ENCODE measurements at places on chromosomes 13 and 19.

GRCh38 chr19:39471756-39472536 is 8.7 kb upstream of the TIMM50 start:
- DNase-seq, result no peak

GRCh38 chr13:51275101-51275500 is 52.9 kb downstream of the FAM124A start:
- no peak for DNase-seq

DNA sequence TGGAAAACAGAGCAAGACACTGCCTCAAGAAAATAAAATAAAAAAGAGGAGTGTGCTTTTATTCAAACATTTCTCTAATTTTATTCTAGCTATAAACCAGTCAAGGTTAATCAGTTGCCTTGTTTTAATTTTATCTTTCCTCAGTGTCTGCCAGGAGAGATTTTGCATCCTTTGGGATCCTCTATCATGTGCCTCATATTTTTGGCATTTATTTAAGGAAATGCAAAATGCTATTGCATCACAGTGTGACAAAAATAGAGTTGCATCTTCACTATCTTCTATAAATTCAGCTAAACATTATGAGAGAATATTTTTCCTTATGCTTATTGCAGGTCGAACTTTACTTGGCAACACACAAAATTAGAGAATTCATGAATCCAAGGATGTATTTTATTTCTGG is 639.0 kb upstream of the KLF12 start:
- DNase-seq, result no peak

- DNase-seq, result no peak
Observed at GRCh38 chr13:24228852-24229458, 68.4 kb downstream of the SPATA13 start.

- no peak for DNase-seq
Observed at GRCh38 chr19:35149463-35149862, 5.1 kb upstream of the FXYD5 start.

DNA sequence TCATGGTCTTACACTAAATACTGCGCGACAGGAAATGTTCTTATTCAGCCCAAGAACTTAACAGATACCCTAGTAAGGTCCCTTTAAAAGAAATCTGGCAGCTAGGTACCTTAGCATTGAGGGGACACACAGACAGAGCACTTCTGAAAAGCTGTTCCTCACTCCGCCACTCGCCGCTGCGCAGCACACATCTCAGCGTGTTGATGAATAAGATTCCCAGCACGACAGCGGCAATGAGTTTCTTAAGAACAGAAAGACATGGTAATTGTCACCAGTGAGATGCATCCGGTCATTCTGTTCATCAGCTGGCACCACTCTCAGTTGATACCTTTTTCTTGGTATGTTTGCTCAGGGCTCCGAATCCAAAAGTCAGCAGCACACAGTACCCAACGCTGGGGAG is 39.9 kb downstream of the TMTC4 start:
- no peak for DNase-seq

GRCh38 chr13:103812971-103813370 is 746.8 kb upstream of the SLC10A2 start:
- DNase-seq, result no peak

DNA sequence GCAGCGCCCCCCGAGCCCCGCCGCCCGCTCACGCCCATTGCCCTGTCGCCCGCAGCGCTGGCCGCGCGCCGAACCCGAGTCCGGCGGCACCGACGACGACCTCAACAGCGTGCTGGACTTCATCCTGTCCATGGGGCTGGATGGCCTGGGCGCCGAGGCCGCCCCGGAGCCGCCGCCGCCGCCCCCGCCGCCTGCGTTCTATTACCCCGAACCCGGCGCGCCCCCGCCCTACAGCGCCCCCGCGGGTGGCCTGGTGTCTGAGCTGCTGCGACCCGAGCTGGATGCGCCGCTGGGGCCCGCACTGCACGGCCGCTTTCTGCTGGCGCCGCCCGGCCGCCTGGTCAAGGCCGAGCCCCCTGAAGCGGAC is 518 bp downstream of the KLF2 start:
- peak; percentile 78 for DNase-seq

- DNase-seq, result no peak
Observed at GRCh38 chr19:33054623-33055022, 10.1 kb downstream of the RHPN2 start.

- DNase-seq, result no peak
Observed at GRCh38 chr19:5600797-5601196, 21.8 kb downstream of the SAFB2 start.

- DNase-seq, result no peak
Observed at GRCh38 chr19:57512845-57513244, 13.1 kb downstream of the ZNF773 start.

- no peak for DNase-seq
Observed at GRCh38 chr13:73428706-73429105, 369.9 kb downstream of the KLF5 start.

- DNase-seq, result no peak
Observed at GRCh38 chr13:70324519-70324918, 216.3 kb upstream of the KLHL1 start.

DNA sequence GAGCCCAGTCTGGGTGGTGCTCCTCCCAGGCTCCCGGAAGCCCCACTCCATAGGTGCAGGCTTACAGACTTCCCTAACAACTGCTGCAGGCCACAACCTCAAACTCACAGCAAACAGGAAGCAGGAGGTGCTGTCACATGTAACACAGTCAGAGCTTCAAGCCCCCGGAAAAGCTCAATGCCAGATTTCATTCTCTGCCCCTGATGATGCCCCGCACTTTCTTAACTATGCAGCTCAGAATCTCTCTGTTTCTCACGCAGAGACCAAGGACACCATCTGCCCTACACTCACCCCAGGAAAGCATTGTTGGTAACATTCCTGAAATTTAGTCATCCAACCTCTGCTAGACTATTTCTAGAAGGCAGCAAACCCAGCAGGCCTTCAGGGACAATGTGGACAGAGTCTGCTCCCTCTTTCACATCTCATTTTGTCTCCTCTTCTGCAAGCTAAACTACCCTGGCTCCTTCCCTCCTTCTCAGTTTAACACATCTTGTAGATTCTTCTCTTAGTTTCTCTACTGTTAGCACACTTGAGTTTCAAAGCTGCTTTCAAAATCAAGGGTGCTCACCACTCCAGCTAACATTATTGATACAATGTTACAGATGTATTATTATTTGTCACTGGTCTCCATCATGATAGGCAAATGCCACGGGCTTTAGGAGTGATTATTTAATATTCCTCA is 162.5 kb downstream of the KCTD12 start:
- DNase-seq, result no peak

- DNase-seq, result no peak
Observed at GRCh38 chr19:35383536-35383935, 12.7 kb downstream of the GPR42 start.

- no peak for DNase-seq
Observed at GRCh38 chr13:46620471-46620870, 67.5 kb downstream of the LRCH1 start.

- DNase-seq, result no peak
Observed at GRCh38 chr19:38539751-38540150, 78.0 kb downstream of the MAP4K1 start.

- no peak for DNase-seq
Observed at GRCh38 chr19:35483089-35483488, 7.2 kb downstream of the KRTDAP start.

DNA sequence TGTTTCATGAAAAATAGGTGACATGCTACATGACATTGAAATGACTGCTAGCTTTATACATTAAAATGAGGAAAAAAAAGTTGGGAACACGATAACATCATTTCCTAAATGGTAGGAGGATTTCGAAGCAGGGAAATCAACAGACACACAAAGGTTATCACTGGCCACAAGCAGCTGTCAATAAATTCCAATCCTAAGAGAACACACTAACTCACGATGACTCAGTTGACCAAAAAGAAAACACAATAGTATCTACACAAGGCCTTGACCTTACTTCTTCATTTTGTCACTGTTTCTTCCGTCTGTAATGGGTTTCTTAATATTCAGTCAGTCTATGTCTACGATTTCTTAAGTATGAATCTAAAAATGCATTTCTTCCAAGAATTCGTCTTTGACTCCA is 36.5 kb downstream of the STARD13 start:
- no peak for DNase-seq

GRCh38 chr19:41480336-41480735 is 37.4 kb downstream of the ERICH4 start:
- DNase-seq, result no peak

DNA sequence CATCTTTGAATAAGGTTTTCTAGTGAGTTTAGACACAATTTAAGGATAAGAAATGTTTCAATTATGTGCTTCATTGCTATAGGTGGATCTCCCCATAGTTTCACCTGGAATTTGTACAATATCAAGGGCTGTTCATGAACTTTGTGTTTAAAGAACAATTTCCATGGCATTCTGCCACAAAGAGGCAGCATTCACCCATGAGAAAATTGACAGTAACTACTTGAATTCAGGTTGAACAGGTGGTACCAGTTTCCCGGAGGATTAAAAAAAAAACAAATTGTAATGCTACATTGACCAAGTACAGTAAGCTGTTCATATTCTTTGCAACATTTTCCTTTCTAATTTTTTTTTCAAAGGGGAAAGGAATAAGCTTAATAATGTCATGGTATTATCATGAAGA is 9.1 kb downstream of the SLITRK5 start:
- DNase-seq, result no peak

DNA sequence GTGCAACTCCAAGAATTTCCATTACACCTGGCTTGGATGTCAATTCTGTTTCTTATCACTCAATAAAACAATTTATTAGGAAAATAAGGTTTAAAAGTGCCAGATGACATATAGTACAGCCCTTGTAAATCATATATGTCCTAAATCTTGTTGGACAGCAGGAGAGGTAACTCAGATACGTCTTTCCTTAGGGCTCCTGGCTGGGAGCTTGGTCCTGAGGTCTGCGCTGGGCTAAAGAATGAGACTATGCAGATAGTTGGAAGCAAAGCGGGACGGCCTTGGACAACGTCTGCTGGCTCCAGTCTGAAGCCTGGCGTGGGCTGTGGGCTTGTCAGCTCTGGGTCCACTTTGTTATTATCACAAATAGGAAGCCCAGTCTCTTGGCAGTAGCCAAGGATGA is 377.0 kb downstream of the DLEU7 start:
- no peak for DNase-seq
